ENCODE measurements at places on chromosomes 6 and 20.

DNA sequence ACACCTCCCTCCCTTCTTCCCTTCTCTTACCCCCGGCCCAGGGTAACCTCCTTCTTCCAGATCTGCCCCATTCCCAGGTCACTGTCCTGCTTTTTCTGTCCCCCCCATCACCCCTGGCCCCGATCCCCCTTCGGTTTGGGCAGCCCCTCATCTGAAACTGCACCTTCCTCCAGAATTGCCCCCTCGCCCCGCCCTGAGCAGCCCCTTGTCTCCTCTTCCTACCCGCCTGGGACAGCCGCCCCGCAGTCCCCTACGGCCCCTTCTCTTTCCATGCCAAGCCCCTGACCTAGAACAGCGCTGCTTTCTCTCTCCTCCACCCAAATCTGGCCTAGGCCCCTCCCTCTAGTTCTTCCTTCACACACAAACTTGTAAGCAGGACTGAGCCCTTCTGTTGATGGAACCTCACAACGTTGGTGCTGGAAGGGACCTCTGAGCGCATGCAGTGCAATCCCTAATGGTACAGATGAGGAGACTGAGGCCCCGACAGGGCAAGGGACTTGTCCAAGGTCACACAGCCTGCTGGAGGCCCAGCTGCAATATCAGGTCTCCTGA is 630 bp downstream of the PPP2R5D start:
- DNase-seq, result no peak

- no peak for DNase-seq
These were observed 181.0 kb downstream of the CDKAL1 start for GRCh38 chr6:20715135-20715806.

GRCh38 chr6:3450888-3451287 is 6.0 kb downstream of the SLC22A23 start:
- no peak for DNase-seq

GRCh38 chr20:12058216-12058615 is 140.5 kb downstream of the BTBD3 start:
- DNase-seq, result no peak

- DNase-seq, result no peak
These were observed 13.6 kb downstream of the FAM83B start for GRCh38 chr6:54860132-54860531.

DNA sequence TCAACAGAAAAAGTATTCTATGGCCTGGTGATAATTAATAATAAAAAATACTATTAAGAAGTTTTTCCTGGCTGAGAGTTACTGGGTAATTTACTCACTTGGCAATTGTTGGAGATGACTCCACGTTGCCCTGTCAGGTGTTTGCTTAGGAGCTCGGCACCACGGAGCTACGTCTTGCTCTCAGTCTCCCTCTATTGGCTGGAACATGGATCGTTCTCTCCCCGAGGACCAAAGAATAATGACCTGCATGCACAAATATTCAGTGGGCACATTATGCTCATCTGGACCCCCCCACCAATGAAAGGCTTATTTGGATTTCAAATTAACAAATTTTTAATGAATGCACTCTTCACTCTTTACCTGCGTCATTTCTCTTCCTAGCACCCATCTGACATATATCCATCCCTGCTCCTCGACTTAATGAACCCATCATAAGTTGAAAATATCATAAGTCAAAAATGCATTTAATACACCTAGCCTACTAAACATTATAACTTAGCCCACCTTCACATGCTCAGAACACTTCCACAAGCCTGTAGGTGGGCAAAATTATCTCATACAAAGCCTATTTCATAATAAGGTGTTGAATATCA is 71.0 kb upstream of the CD83 start:
- no peak for DNase-seq

DNA sequence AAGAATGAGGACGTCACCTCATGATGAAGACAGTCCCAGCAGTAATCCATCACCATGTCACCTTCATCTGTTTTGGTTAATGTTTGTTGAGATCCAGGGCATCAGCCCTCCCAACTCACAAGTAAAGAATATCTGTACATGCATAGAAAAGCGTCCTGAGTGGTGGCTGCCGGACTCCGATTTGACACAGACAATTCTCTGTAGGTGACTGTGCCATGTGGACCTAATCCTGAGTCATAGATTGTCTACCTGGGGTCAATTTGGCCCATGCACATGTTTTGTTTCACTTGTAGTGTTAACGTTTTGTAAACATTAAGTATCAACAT is 168.4 kb upstream of the UST start:
- DNase-seq, result no peak

DNA sequence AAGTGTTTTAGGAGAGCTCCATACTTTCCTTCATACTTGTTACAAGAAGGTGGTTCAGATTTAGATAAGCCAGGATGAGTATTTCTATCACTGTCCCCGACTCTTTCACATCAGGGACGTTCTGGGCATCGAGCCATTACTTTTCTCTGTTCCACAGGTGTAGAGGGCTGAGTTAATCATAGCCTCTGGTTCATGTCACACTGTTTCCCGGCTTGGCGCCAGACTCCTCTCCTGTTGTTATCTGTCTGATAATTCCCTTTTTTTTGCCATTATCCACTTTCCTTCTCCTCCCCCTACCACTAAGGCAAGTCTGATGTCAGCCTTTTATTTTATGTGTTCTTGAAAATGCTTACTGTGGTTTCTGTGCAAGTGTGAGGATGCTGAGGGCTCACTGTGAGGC is 593.4 kb downstream of the UTRN start:
- no peak for DNase-seq

DNA sequence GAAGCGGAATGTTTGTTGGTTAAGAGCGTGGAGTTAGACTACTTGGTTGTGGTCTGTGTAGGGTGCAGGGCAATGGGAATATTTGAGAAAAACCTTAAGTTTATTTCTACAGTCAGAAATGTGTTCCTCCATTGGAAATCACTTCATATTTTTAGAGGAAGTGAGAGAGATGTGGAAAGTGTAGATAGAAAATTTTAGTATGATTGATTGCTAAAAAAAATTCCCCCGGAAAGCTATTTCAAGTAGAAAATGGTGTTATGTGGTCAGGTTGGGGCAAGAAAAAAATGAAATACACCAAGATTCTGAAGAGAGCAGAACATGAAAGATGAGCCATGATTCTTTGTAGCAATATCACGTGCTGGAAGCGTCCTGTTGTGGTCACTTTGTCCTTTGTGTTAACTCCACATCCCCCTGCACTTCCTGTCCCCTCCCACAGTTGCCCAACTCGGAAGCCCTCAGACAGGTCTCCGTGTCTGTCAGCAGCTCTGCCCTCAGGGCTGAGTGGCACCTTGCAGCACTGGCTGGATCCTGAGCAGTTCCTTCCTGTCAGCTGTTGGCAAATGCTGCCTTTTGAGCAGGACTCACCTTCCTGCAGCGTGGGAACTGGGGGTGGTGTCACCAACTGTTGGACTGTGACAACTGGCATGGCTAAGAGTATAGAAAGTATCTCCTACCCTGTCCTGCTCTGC is 137.5 kb upstream of the SLC24A3 start:
- peak; percentile 24 for DNase-seq

DNA sequence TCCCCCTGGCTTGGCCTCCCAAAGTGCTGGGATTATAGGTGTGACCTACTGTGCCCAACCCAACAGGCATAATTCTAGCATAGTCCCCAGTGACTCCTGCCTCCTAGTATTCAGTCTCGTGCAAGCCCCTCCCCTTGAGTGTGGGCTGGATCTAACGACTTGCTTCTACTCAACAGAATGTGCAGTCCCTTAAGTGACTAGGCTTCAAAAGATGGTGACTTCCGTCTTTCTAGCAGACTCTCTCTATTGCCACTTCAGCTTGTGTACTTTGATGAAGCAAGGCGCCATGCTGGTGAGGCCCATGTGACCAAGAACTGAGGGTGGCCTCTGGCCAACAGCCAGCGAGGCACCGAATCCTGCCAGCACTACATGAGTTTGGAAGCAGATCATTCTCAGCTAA is 109.6 kb upstream of the TRAF3IP2 start:
- DNase-seq, result no peak

DNA sequence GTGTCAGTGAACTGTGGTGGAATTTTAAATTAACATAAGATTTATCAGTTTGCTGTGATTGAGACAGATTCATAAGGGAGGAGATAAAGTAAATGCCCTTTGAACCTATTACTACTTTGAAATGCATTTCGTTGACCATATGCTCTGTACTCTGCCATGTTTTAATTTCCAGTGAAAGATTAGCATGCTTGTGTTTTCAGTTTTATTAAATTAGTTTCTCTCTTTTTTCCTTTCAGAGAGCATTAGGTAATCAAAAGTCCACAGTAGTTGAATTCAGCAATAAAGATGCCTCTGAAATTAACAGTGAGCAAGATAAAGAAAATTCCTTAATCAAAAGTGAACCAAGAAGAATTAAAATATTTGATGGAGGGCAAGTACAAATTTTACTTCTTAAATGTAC is 117.4 kb downstream of the HIVEP1 start:
- DNase-seq, result no peak

- DNase-seq, result no peak
These were observed 265.3 kb upstream of the BMP2 start for GRCh38 chr20:6502219-6502618.

- no peak for DNase-seq
These were observed 55.9 kb downstream of the YTHDF1 start for GRCh38 chr20:63159826-63160640.

GRCh38 chr6:20838113-20838512 is 303.9 kb downstream of the CDKAL1 start:
- no peak for DNase-seq

GRCh38 chr20:25076731-25077609 is 5.0 kb downstream of the VSX1 start:
- DNase-seq, result peak; percentile 79

DNA sequence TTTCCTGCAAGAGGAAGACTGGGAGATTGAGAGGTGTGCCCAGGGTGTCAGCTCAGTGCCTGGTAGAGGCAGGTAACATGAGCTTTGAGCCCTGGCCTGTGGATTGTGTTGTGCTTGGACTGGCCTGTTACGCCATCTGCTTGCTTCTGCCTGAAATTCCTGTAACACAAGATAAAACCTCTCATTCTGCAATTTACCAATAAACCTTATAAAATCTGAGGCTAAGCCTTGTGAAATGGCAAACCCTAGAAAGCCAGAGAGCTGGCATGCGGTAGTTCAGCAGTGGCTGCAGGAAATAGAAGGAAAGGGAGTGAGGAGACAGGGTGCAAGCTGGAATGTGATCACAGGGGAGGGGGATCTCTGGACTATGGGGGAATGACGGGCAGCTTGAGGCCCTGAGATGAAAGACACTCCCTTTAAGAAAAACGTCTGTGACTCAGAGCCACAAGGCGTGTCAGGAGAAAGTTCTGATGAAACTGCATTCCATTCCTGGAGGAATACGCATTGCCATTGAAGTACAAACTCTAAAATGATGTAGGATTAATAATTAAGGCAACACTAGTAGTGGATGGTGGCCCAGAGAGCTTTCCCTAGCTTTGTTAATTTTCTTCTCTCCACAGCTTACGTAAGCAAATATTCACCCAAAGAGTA is 26.3 kb upstream of the TFAP2A start:
- no peak for DNase-seq

GRCh38 chr6:170100046-170100445 is 190.8 kb downstream of the DLL1 start:
- no peak for DNase-seq

- DNase-seq, result no peak
These were observed 70.1 kb upstream of the TAB2 start for GRCh38 chr6:149247385-149247763.

DNA sequence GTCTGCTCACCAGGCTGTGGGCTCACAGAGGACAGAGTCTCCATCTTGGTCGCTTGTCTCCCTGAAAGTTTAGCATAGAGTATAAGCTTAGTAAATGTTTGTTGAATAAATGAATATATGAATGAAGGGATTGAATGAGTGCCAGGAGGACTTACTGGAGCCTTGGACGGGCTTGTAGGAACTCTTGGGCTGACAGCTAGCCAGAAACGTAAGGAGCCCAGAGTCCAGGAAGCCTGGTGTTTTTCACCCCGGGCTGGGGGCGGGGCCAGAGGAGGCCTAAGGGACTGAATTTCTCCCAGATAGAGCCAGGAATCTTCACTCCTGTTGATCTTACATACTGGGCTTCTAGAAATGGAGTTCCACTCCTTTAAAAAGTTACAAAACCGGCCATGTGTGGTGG is 68.5 kb upstream of the SRSF6 start:
- DNase-seq, result no peak

- DNase-seq, result no peak
These were observed 26.8 kb downstream of the SERPINB6 start for GRCh38 chr6:2944405-2945152.

DNA sequence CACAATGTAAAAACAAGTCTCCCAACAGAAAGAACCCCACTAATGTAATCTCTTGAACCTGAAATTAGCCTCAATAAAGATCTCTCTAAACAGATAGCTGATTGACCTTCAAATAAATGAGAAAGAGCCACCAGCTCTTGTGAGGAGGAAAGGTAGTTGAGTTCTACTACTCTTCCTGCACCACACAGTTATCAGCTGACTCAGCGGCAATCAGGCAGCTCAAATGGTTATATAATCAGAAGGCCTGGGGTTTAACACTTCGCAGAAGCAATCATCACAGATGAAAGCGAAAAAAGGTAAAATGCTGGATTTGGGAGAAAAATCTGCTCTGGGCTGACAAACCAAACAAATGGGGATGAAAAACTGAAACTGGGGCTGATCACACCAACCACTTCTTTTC is 91.8 kb downstream of the CHD6 start:
- DNase-seq, result no peak

Data from right lobe of liver (tissue), 6 donors.